K562 (cell line): ENCODE measurements at places on chromosomes 5 and 9.

GRCh38 chr9:107251756-107252322 is 31.2 kb upstream of the RAD23B start:
- no peak for DNase-seq

DNA sequence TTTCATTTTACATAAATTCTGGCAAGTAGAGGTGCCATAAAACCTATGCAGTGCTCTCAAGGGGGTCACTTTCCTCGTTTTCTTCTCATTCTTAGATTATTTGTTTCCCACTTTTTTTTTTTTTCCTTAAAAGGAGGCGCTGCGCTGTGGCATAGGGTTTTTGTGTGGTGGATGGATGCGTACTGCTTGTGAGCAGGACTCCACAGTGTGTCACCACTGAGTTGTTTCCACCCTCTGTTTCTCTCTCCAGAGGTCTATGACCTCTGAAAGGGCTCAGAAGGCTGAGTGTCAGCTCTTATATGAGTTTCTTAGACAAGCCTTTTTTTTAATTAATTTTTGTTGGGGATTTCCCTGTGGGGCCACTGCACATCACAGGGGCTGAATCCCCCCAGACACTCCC is 13.6 kb upstream of the CLTB start:
- no peak for DNase-seq

DNA sequence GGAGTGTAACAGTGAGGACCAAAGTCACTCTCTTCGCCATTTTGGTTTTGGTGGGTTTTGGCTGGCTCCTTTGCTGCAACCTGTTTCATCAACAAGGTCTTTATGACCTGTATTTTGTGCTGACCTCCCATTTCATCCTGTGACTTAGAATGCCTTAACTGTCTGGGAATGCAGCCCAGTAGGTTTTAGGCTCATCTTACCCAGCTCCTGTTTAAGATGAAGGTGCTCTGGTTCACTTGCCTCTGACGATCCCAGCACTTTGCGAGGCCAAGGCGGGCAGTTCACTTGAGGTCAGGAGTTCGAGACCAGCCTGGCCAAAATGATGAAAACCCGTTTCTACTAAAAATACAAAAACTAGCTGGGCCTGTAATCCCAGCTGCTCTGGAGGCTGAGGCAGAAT is 1.8 kb upstream of the CKS2 start:
- no peak for DNase-seq

GRCh38 chr5:112555691-112556090 is 136.6 kb upstream of the EPB41L4A start:
- no peak for DNase-seq

DNA sequence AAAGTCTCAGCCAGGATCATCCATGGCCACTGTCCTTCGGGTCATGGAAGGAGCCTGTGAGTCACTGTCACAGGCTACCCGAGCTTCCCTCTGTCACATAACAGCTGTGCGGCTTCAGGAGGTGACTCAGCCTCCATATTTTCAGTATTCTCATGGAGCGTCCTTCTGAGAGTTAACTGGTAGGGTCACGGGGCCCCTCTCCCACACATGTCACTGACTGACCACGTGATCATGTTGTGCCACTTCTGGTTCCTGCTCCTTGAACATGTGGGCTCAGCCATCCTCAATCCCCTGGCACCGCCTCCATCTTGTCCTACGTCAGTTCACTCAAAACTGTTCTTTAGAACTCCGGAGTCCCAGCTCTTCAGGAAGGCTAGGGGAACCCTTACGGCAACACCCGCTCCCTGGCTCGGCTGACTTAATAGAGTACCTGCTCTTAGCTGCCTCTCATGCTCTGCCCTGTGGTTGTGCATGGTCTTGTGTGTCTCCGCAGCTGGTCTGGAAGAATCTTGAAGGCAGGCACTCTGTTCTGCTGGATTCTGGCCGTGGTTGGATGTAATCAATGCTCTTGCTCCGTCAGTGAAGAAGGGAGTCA is 182.8 kb downstream of the ICE1 start:
- DNase-seq, result peak; percentile 15

- DNase-seq, result no peak
These were observed 78.5 kb upstream of the CACNA1B start for GRCh38 chr9:137798901-137799629.

DNA sequence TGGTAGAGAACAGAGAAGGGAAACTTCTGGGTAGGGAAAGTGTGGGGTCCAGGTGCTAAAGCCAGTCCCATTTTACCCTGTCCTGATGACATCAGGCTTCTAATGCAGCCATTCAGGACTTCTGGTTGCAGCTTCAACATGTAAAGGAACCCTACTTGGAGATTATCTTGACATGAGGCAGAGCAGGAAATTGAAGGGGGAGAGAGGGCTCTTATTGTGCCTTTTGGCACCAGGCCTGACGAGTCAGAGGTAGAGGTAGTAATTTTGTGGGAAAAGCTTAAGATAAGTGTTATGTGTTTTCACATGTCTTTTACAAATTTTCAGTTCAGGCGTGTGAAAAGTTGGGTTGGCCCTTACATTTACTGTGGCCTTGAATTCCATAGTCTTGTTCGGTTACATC is 102.4 kb upstream of the APC start:
- no peak for DNase-seq

DNA sequence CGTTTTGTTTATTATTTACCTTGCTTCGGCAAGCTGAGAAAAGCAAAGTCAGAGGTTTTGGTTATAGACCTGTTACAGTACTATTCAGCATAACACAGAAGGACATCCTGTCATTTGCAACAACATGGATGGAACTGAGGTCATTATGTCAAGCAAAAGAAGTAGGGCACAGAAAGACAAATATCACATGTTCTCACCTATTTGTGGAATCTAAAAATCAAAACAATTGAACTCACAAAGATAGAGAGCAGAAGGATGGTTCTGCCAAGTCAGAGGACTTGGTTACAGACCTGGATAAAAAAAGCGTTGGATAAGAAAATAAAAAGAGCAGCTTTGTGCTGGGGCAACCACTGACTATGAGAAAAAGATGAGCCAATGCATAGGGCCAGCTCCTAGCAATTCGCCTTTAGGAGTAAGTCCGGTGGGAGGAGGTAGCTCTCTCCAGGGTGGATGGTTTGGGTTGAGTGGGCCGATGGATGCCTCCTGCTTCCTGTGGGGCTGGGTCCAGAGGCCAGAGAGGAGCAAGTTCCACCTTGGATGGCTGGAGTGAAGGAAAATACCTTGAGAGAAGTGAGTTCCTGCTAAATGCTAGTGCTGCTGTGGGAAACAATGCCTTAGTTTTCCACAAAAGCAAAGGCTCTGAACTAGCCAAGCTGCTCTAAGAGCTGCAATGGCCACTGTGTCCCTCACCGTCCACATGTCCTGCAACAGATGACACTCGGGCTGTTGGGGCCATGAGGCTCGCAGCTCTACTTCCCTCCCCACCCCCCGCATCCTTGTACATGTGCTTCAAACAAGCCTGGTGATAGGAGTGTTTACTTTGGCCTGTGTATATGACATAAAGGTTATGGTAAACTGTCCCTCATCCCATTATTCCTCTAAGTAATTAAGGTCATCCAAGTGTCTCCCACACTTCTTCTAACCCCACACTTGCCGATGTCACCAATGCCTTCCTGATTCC is 38.4 kb downstream of the ACOT12 start:
- no peak for DNase-seq

- DNase-seq, result no peak
These were observed 24.4 kb downstream of the CEMIP2 start for GRCh38 chr9:71743882-71744281.

DNA sequence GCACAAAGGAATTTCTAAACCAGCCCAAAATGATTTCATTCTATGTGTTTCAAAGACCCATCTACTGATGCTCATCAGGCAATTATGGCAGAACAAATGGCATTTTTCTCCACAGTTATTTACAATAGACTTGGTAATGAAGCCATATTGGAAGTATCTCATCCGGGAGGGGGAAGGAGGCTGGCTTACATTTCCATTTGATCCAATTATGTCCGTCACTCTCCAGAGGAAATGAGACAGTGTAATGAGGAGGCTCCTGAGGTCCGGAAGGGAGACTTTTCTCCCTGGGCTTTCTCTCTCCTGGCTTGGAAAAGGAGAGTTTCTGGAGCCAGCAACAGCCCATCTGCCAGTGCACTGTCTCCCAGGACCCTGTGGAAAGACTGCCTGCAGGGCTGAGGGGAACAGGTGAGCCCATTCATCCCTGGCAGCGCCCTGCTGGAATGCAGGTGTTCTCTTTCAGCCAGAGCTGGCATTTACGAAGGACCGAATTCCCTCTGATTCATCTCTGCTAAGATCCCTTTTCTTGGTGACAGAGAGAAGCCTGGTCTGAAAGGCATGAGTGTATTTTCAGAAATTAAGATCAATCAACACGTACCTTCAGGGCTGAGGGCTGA is 54.9 kb upstream of the SAP30L start:
- no peak for DNase-seq

GRCh38 chr5:157345485-157345884 is 79.6 kb downstream of the CYFIP2 start:
- DNase-seq, result no peak

DNA sequence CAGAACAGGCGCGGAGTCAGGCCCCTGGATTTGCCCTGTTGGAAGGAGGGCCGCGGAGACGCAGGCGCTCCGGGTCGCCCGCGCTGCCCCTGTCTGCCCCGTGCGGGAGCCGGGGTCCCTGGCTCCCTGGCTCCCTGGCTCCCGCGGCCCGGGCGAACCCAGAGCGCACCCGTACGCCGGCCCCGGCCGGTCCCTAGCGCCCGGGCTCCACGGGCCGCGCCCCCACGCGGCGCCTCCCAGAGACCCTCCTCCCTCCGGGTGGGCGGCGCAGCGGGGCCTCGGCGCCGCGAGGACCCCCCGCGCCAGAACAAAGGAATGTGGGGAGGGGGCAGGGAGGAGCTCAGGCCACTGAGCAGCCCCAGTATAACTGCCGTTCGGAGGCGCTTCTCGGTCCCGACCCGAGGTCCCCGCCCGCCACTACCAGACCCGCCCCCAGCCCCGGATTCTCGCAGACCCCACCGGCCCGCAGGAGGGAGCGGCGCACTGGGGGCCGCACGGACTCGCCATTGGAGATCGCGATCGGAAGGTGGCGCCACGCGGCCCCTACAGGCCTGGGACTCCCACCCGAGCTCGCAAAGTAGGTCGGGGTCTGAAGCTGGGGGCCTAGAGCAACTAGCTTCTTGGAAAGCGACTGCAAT is 2.4 kb downstream of the NFIL3 start:
- no peak for DNase-seq

DNA sequence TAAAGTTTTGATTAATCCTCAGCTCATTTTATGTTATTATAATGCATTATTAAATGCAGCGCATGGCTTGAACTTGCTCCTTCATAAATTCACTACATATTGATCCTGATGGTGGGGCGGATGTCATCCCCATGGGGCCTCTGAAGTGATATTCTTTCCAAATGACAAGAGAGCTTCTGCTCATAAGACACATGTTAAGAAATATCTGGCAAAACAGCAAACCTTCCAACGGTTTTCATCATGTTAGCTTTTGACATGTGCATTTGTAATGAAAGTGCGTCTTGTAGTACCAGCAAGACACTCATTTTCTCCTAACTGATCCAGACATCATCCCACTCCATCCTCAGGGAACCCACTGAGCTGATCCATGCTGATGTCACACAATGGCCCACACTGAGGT is 45.7 kb downstream of the SEMA5A start:
- DNase-seq, result no peak

DNA sequence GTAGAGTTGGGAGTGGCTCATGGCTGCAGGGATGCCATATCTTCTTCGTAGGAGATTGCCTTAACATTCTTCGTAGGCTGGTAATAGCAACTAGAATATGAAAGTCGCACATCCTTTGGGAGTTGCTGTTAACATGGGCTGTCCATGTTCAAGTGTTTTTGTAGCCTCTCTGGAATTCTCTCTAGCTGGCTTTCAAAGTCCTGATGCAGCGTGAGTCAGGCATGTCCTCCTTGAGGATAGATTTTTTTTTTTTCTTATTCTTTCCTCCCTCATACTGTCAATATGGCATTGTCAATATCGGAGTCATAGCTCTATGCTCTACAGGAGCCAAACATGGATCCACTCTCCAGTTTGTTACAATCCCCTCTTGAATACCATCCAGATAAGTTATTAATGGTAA is 494.8 kb upstream of the WWC1 start:
- DNase-seq, result no peak

DNA sequence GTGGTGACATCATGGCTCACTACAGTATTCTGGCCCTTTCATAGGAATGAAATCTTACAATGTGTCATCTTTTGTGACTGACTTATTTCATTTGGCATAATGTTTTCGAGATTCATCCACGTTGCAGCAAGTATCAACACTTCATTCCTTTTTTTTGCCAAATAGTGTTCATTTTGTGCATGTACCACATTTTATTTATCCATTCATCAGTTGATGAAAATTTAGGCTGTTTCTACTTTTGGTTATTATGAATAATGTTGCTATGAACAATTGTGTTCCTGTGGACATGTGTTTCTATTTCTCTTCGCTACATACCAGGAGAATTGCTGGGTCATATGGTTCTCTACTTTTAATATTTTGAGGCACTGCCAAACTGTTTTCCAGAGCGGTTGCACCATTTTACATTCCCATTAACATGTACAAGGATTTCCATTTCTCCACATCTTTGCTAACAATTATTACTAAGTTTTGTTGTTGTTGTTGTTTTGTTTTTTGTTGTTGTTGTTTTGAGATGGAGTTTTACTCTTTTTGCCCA is 43.5 kb downstream of the RMI1 start:
- DNase-seq, result no peak

GRCh38 chr5:142608081-142608480 is 77.8 kb downstream of the FGF1 start:
- DNase-seq, result no peak

GRCh38 chr9:92661743-92662142 is 8.2 kb downstream of the IPPK start:
- no peak for DNase-seq

- no peak for DNase-seq
These were observed 51.5 kb downstream of the C9orf152 start for GRCh38 chr9:110156416-110156815.

DNA sequence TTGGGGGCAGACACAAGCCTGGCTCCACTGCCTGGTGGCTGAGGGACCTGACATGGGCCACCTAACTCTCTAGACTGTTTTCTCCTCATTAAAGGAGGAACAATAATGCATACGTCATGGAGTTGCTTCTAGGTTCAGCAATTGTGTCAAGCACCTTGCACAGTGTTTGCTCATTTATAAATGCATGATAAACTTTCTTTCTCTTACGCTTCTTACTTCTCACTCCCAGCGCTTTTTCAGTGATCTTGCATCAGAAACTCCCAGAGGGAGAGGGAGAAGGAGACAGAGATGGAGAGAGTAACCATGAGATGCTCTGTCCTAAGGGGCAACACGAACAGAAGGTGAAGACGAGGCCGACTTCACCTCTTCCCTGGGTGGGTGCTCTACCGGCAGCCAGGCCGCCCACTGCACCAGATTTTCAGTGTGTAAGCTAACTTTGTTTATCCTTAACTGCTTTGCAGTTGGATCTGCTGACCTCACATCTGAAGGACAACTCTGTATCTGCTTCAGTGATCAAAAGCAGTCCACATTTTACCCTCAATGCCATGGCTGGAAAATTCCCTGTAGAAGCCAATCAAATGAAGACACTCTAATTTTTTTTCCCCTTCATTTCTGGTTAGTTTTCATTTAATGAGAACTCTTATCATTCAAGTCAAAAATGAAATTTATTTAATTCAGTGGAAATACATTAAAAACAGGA is 35.3 kb downstream of the MED27 start:
- DNase-seq, result no peak

- DNase-seq, result no peak
These were observed 20.6 kb upstream of the IL7R start for GRCh38 chr5:35835796-35836742.
